Thyroid gland (tissue), 4 donors: ENCODE measurements at places on chromosomes 5 and 9.

DNA sequence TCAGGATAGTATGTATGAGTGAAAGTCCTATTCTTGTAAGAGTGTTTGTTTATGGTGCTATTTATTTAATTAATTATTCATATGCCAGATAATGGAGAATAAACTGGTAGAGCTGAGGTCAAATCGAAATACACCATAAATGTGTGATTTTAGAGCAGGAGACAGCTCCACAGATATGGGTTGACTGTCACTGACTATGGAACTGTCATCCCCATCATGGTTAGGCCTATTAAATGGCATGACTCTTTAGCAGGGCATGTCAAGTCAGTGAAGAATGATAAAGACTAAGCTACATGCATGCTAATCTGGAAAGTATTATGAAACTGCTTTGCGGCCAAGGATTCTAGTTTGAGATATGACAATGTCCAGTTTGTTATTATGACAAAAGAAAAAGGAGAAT, 658.6 kb downstream of the ISL1 start:
- no peak for DNase-seq

DNA sequence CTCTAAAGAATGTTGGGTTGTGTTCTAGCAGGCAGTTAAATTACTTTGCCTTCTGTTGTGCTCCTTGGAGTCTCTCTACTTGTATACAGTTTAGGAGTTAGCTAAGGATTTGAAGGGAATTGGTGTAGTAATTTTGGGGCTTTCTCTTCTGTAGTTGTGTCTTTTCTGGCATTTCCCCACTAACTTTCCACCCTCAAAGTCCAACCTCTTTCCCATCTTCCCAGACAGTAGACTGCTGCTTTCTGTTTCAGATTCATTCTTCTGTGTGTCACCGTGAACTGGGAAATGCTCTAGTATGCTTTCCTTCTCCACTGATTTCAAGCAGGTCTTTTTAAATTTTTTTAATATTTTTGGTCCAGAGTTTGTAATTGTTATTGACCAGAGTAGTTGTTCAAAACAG, 4.5 kb upstream of the ANGPTL2 start:
- DNase-seq = no peak

- peak; percentile 60 for DNase-seq
Measured at GRCh38 chr5:59188419-59189225, 605.7 kb downstream of the RAB3C start.

DNA sequence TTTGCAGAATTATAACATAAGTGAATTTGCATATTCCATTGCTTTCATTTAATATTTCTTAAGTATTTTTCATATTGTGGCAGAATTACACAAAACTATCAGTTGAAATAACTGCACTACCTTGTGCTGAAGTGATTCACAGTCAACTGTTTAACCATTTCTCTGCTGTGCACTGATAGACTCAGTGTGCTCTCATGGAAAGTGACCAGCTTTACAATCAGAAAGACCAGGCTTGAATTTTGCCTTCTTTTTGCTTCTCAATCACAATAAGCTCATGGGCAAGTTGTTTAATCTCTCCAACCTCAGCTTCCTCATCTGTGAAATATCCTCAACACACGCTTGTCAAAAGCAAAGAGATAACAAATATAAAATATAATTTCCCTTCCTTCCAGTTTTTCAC, 18.3 kb downstream of the CDK5RAP2 start:
- no peak for DNase-seq

DNA sequence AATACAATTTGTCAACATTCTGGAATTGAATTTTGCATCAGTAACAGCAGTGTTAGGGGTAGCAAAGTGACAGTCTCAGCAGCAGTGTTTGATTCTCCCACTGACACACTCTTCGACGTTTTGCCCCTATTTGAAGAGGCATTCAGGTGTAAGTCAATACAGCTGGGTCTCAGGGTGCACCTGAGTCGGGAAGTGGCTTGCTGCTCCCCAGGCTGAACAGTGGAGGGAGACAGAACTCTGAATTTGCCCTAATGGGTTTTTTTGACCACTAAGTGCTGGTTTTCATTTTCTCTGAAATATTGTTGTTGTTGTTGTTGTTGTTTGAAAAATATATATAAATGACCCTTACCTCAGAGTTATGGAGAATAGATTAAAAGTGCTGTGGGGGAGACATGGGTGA, 223.2 kb downstream of the TLR4 start:
- DNase-seq = no peak

- DNase-seq = no peak
Measured at GRCh38 chr5:108320231-108320630, 61.7 kb downstream of the FBXL17 start.

- DNase-seq = peak; percentile 60
Measured at GRCh38 chr5:98770209-98770910, 3.1 kb upstream of the RGMB start.

- DNase-seq = no peak
Measured at GRCh38 chr5:71957292-71957898, 149.9 kb upstream of the MAP1B start.

DNA sequence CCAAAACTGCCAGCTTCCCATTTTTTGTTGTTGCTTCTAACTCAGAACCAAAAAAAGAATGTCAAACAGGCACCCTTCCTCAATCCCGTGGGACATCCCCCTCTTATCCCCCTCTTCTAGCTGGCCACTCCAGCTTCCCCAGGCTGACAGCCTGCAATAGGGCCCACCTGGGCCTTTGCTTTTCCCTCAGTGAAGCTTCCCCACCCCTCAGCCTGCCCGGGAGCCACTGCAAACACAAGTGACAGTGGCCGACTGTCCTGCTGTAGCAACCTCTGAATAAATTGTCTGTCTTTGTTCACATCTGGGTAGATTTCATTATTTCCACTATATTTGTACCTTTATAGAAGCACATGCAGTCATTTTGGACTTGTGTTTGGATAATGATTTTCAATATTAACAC, 245.3 kb downstream of the GADD45G start:
- no peak for DNase-seq

DNA sequence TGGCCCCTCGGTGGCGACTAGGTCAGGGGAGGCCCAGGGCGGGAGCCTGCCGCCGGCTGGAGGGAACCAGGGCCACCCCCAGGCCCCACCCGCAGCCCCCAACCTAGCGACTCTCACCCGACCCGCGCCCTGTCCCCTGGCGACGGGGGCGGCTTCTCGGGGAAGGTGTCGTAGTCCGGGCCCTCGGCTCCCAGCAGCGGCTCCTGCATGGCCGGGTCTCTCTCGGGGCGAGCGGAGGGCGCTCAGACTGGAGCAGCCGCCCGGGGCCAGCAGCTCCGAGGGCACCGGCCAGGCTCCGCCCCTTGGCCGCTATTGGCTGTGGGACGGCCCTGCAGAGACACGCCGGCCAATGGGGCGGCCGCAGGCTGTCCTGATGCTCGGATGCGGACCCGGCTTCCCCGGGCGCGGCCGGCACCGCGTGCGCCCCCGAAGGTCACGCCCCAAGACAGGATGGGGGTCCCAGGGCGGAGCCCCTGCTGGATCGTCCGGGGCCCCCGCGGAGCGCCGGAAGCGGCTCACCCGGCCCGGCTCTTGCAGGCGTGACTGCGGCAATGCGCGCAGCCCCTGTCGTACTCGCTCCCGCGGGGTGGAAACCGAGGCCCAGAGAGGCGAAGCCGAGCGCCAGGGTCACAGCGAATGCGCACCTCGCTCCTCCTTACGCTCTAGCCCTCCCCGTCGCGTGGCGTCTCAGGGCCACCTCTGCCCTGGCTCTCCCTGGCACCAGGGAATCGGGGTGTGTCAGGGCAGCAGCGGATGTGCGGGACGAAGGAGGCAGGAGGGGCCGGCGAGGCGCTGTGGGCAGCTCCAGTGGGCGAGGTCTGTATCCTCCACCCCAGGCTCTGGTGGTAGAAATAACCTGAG, at the start of gene SLC2A6:
SLC2A6 (minus strand) TSS at position 249 of the 861 bp plus-strand sequence; CDS start at position 209, 40 bp downstream.
- peak; percentile 86 for DNase-seq

- no peak for DNase-seq
Measured at GRCh38 chr9:96361668-96362067, 21.8 kb downstream of the SLC35D2 start.

GRCh38 chr9:13690595-13690994, 411.1 kb upstream of the MPDZ start:
- DNase-seq = no peak

DNA sequence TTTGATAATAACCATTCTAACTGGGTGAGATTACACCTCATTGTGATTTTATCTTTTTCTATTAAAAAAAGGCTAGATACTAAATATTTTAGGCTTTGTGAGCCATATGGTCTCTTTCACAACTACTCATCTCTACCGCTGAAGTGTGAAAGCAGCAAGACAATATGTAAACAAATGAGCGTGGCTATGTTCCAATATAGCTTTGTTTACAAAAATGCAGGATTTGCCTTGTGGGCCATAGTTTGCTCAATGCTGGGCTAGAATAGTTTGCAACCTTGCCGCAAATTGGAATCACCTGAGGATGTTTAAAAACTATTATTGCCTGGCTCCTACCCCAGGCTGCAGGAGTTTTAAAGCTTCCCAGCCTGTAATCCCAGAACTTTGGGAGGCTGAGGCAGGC, 10.2 kb upstream of the GPR150 start:
- DNase-seq = no peak

- DNase-seq = no peak
Measured at GRCh38 chr9:289121-289520, 74.5 kb downstream of the DOCK8 start.
